ENCODE measurements at places on chromosomes 3 and 15.
A peak's percentile ranks its signal among the peaks of the same experiment; 100 is the strongest.

DNA sequence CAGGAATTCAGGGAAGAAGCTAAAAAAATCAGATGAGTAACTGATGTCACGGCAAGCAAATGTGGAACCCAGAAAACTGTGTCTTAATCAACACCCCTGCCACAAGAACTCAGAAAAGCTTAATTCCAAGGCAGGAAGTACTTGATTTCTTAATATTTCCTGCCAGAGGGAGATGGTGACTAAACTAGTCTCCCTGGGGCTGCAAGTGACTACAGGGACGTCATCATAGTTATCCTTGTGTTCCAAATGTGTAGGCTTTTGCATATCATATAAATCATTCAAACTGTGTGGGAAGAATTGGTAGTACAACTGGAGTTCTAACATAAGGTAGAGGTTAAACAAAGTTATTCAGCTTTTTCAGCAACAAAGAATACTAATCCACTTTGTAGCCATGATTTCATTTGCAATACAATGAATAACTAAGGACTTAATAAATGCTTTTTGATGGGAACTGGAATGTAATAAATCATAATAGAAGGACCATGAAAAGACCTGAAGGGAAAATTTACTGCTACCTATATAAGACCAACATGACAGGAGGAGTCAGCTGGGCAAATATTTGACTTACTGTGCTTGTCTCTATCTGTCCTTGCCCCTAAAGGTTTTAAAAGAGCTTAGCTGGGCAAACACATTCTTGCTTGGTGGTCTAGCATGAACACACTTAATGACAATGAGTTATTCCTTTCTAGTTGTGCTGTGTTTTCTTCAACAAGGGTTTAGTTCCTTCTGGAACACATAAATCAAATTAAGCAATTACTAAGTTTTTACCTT, 76.0 kb upstream of the NECTIN3 start:
- DNase-seq, result no peak

- peak; percentile 12 for DNase-seq
These were observed 165.0 kb downstream of the ABHD5 start for GRCh38 chr3:43855674-43856299.

DNA sequence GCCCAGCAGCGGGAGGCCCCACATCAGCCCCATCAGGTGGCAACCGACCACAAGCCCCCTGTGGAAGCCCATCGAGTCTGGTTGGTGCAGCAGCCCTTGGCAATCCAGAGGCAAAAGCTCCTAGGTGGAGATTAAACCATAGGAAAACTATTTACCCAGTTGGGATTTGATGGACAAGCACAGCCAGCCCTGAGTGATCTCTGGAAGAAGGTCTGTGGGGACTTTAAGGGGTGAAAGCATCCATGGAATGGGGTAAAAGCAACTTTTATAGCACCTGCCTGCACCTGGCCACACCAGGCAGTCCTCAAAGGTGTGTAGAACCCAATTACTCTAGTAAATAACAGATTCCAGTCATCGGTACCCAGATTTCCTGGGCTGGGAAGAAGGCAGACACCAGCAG, 206.3 kb downstream of the IGSF11 start:
- DNase-seq, result no peak

DNA sequence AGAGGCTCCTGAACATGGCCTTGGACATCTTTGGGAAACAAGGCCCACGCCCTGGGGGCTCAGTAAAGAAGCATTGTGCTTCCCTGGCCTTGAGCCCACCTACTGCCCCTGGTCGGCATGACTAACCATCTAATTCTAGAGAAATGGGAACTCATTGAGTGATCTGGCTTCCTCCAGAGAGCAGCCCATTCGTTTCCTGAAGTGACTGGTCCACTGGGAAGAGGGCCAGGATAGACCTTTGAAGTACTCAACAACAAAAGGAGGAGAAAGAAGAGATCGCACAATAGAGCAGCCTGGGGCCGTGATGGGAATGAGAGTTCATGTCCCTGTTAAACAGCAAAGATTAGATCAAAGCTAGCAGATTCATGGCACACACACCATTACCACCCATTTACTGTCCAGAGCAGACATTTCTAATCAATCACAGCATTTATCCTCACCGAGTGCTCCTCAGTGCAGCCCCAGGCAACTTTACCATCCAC, 514.4 kb upstream of the PROK2 start:
- DNase-seq, result no peak

DNA sequence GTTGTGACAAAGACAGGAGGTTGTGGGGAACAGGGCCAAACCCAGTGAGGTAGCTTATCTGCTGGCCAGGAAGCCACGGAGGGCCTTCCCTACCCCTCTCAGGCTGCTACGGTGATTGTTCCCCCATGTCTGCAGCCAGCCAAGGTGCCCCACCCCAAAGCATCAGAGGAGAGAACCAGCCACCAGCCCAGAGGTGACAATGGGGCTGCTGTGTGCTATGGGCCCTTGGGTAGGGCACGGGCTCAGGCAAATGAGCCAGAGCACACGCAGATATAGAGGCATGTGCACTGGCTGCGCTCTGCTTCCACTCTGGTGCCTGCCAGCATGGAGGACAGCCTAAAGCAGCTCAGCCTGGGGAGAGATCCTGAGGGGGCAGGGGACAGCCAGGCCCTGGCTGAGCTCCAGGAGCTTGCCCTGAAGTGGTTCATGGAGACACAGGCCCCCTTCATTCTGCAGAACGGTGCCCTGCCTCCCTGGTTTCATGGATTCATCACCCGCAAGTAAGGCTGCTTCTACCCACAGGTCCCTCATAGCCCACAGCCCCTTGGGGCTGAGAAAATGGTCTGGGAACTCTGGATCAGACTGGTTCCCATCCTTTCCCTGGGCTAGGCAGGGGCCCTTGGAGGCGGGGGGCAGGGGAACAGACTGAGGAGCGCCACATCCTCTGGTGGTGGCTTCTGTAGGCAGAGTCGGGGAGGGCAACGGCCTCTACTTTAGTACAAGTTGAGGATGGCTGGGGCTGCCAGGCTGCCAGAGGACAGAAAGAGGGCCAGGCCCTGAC, at the start of gene SH2D7:
Gene SH2D7, plus strand, starts transcription at position 301 of the 781 bp plus-strand sequence. Its CDS starts 24 bp downstream, at position 325.
- no peak for DNase-seq

- no peak for DNase-seq
These were observed 21.9 kb downstream of the PIF1 start for GRCh38 chr15:64803526-64803925.

DNA sequence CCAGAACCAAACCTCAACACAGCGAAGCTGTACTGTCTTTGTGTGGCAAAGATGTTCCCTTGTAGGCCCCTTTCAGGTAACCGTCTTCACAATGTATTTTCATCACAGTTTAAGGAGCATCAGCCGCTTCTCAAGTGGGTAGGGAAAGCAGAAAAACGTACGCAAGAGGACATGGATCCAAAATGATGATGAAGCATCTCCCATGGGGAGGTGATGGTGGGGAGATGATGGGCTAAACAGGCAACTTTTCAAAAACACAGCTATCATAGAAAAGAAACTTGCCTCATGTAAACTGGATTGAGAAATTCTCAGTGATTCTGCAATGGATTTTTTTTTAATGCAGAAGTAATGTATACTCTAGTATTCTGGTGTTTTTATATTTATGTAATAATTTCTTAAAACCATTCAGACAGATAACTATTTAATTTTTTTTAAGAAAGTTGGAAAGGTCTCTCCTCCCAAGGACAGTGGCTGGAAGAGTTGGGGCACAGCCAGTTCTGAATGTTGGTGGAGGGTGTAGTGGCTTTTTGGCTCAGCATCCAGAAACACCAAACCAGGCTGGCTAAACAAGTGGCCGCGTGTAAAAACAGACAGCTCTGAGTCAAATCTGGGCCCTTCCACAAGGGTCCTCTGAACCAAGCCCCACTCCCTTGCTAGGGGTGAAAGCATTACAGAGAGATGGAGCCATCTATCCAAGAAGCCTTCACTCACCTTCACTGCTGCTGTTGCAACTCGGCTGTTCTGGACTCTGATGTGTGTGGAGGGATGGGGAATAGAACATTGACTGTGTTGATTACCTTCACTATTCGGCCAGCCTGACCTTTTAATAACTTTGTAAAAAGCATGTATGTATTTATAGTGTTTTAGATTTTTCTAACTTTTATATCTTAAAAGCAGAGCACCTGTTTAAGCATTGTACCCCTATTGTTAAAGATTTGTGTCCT, 60.0 kb downstream of the AAGAB start:
- no peak for DNase-seq

DNA sequence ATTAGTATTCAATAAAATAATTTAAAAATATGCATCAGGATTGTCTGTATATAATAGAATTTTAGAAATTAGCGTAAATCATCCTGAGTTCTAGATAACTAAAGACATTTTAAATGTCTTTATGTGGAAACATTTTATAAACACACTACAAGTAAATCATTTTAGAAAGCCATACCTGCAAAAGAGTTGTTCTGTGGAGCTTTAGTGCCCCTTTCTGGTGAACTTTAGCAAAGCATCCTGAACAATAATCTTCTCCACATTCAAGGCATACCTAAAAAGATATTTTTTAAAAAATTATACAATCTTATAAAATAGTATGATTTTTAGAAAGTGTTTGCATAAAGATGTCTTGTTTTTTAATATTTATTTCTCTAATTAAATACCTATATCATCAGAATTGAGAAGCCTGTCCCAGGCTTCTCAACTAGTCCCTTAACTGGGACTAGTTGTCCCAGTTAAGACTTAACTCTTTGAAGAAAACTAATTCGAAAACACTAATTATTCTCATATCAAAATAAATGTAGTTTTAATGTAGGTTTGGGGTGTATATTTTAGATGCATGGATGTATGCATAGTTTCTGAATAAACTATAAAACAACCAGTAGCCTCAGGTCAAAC, 29.7 kb downstream of the ZBBX start:
- DNase-seq, result no peak

DNA sequence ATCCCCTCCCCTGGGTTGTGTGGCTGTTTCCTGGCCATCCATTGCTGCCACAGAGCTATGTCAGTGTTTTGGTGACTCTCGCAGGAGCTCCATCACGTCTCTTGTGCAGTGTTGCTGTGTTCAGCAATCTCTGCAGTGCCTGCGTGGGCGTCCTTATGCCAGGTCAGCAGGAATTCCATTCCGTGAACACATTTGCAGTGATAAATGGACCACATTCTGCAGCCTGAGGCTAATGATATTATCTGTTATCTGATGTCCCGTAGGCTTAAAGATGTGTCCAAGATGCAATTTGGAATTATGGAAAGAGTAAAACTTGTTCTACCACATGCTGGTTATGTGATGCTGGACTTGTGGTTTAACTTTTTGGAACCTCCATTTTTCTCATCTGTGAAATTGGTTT, 25.5 kb upstream of the COL6A6 start:
- DNase-seq, result no peak

DNA sequence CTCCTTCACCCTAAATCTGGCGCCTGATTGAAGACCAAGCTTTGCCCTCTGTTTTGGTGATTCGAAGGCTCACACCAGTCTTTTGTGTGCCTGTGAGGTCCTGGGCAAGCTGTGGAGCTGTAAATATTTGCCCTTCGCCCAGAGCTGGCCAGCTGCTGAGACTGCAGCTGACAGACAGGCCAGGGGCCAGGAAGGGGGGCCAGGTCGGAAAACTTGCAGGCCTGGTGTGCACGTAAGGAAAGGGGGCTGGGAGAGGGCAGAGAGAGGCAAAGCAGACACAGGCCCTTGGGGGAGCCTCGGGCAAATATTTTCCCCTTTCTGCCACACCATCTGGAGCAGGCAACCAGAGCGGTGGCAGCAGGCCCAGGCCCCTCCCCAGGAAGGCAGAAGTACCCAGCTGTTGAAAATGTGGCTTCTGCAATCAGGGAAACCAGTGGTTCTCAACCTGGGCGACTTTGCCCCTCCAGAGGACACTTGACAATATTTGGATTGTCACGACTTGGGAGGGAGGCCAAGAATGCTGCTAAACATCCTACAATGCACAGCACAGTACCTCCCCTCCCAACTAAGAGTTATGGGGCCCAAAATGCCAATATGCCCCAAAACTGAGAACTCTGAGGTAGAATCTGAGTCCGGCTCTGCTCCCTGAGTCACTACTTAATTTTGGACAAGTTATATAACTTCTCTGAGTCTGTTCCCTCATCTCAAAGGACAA, 2.5 kb downstream of the PDZRN3 start:
- DNase-seq, result no peak

GRCh38 chr3:146558781-146559180, 14.4 kb upstream of the PLSCR1 start:
- DNase-seq, result no peak

GRCh38 chr15:70272565-70273355, 175.0 kb upstream of the TLE3 start:
- no peak for DNase-seq

DNA sequence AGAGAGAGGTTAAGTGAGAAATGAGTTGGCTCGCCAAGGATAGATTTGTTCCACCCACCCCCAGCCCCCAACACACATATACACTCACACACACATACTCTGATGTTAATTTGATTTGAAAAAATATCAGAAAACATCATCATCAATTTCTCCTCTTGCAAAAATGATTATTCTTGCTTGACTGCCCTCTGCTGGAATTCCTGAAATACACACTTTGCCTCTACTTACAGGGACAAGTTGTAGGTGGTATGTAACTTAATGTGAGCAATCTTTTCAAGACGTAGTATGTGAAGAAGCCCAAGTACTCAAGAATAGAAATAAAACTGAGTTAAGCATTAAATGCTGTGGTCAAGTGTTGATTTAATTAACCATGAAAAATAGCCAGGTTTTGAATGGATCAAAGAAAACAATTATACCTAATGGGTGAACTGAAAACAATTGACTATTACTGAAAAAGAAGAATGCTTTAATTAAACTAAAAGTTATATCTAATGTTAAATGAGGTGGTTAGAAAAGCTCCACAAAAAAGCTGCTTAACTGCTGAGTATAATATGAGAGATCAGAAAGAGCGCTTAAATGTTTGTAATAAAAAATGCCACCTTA, 46.6 kb upstream of the MDFIC2 start:
- DNase-seq, result no peak
